Muscle of leg (tissue), 16 donors: ENCODE measurements at places on chromosomes 2 and 18. TPM values are rescaled to one million over a fixed set of nuclear protein-coding genes. Genes with fewer than 3 reads are reported as not detected.

DTNB gene
- 5.3 TPM for polyA plus RNA-seq

AAK1 gene
- polyA plus RNA-seq: 10.1 TPM

DNAH7 gene
- polyA plus RNA-seq: 0.43 TPM

LAMA1 gene
- 8.3 TPM for polyA plus RNA-seq

MAPK4 gene
- polyA plus RNA-seq: 4.8 TPM

DPP10 gene
- 1.3 TPM for polyA plus RNA-seq

TMEM163 gene
- polyA plus RNA-seq: 1.8 TPM

SERPINB5 gene
- 0.26 TPM for polyA plus RNA-seq

ITGA4 gene
- 8.6 TPM for polyA plus RNA-seq
